Smooth muscle cell of trachea (primary cell): ENCODE measurements at places on chromosomes 2 and 18. TPM values are rescaled to one million over a fixed set of nuclear protein-coding genes. Genes with fewer than 3 reads are reported as not detected.

Gene SETBP1
- total RNA-seq = 3.6 and 6.5 TPM in 2 replicates

Gene REG1B
- total RNA-seq = not detected in 2 replicates

Gene CXCR4
- 1.0 TPM in 1 of 2 replicates, not detected in the other for total RNA-seq

Gene HSPE1
- total RNA-seq = 47.1 and 139 TPM in 2 replicates

Gene ZNF892
- 6.3 and 7.9 TPM in 2 replicates for total RNA-seq

Gene NEURL3
- 0.17 TPM in 1 of 2 replicates, not detected in the other for total RNA-seq

Gene TUBA3D
- total RNA-seq = not detected in 2 replicates

Gene HNMT
- total RNA-seq = 20.8 and 45.4 TPM in 2 replicates

Gene DQX1
- under 0.01 and 0.29 TPM in 2 replicates for total RNA-seq

Gene ASNSD1
- total RNA-seq = 51.8 and 82.2 TPM in 2 replicates

Gene MEIS1
- total RNA-seq = 106 and 127 TPM in 2 replicates

Gene TMEM163
- total RNA-seq = not detected in 2 replicates

Gene KCNG3
- under 0.01 TPM in 1 of 2 replicates, not detected in the other for total RNA-seq

Gene CCDC138
- total RNA-seq = 1.8 and 6.3 TPM in 2 replicates

Gene EVA1A
- total RNA-seq = 18.0 and 32.1 TPM in 2 replicates

Gene POTEJ
- not detected in 2 replicates for total RNA-seq

Gene GAL3ST2
- total RNA-seq = 0.15 TPM in 1 of 2 replicates, not detected in the other

Gene LHCGR
- total RNA-seq = not detected in 2 replicates

Gene DNAJC5G
- not detected in 2 replicates for total RNA-seq

Gene DPYSL5
- under 0.01 TPM in 1 of 2 replicates, not detected in the other for total RNA-seq

Gene PROC
- not detected in 2 replicates for total RNA-seq

Gene CAVIN2
- total RNA-seq = 21.0 and 22.8 TPM in 2 replicates

Gene ACVR1C
- 0.44 and 0.50 TPM in 2 replicates for total RNA-seq

Gene ANKRD30B
- 0.15 and 0.50 TPM in 2 replicates for total RNA-seq

Gene UNC80
- total RNA-seq = not detected in 2 replicates

Gene LTBP1
- 492 and 645 TPM in 2 replicates for total RNA-seq

Gene RBM43
- total RNA-seq = 8.4 and 12.2 TPM in 2 replicates

Gene INHBB
- not detected in 2 replicates for total RNA-seq

Gene CELF4
- not detected in 2 replicates for total RNA-seq

Gene TMEM87B
- total RNA-seq = 20.9 and 30.3 TPM in 2 replicates

Gene GALNT14
- total RNA-seq = 0.66 and 1.7 TPM in 2 replicates

Gene GPR17
- total RNA-seq = not detected in 2 replicates

Gene TMEM131
- total RNA-seq = 36.4 and 50.5 TPM in 2 replicates

Gene GFPT1
- 42.8 and 43.2 TPM in 2 replicates for total RNA-seq

Gene PCARE
- not detected in 2 replicates for total RNA-seq

Gene ATF2
- 48.8 and 57.6 TPM in 2 replicates for total RNA-seq

Gene FBXO15
- 1.2 and 1.5 TPM in 2 replicates for total RNA-seq

Gene IL1F10
- total RNA-seq = not detected in 2 replicates

Gene KIF1A
- total RNA-seq = not detected in 2 replicates

Gene GTF2A1L
- 0.66 and 0.87 TPM in 2 replicates for total RNA-seq

Gene ST8SIA3
- total RNA-seq = not detected in 2 replicates

Gene LINC00305
- not detected in 2 replicates for total RNA-seq

Gene CCDC74B
- 4.8 and 9.3 TPM in 2 replicates for total RNA-seq

Gene EFR3B
- 0.73 and 0.83 TPM in 2 replicates for total RNA-seq

Gene GLS
- total RNA-seq = 136 and 142 TPM in 2 replicates

Gene PHLPP1
- total RNA-seq = 4.2 and 5.0 TPM in 2 replicates

Gene APCDD1
- total RNA-seq = 1.9 and 4.5 TPM in 2 replicates

Gene DES
- 1.6 and 6.3 TPM in 2 replicates for total RNA-seq

Gene SRD5A2
- total RNA-seq = not detected in 2 replicates

Gene CAPN14
- total RNA-seq = 0.33 and 0.58 TPM in 2 replicates

Gene SCG2
- total RNA-seq = 1.0 and 1.2 TPM in 2 replicates

Gene FOXI3
- total RNA-seq = not detected in 2 replicates

Gene SPHKAP
- total RNA-seq = under 0.01 TPM in 1 of 2 replicates, not detected in the other

Gene ABCG8
- not detected in 2 replicates for total RNA-seq

Gene POTEI
- total RNA-seq = under 0.01 TPM in 1 of 2 replicates, not detected in the other
